ENCODE measurements at places on chromosomes 7 and 10.
A peak's percentile ranks its signal among the peaks of the same experiment; 100 is the strongest.

DNA sequence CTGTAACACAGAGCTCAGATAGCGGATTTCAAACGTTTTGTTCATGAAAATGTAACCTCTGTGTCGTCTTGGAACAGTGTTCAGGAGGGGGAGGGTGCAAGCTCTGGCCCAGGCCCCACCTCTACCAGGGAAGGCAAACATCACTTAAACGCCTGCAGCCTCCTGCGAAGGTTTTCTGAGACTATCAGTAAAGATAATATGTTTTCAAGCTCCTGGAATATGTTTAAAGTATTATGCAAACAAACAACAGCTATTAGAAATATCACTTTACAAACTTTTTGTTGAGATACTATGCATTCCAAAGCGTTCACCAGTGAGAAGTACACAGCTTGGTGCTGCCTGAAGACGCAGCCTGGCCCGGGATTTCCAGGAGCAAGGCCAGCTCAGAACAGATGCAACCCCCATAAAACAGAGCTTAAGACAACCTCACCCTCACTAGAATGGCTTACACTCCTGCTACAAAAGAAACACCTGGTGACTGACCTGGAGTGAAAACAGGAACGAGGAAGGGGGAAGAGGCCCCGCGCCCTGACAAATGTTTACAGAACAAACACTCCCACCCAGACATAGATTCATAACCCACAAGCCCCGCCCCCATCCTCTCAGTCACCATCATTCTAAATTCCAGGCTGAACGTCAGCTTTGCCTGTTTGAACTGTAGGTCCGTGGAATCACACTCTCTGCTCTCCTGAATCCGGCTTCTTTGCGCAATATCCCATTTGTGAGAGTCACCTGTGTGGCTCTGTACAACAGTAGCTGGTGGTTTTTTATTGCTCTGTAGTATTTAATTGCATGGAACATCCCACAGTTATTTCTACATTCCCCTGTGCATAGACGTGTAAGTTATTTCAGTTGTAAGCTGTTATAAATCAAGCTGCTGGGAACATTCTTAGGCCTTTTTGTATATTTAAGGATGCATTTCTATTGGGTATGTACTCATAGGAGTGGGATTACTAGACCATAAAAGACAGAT is 155.0 kb downstream of the PTPRN2 start:
- DNase-seq, result no peak

DNA sequence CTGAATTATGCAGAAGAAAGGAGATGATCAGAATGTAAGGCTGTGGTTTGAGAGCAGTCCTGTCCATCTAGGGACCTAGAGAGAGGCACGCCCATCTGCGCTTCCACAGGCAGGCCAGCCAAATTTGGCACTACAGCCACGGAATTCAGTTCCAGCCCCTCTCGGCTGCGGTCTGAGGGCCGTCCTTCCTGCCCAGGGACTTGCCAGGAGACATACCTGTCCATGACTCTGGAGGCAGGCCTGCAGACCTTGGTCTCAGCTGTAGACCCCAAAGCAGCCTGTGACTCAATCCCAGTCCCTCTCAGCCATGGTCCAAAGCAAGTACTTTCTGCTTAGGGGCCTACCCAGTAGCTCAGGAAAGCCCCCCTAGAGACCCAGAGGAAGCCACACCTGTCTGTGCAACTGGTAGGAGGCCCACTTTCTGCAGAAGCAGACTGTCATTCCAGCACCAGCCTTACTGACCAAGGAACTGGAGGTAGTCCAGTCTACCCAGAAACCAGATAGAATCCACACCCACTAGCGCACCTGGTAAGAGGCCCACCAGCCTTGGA is 720.9 kb downstream of the PARD3 start:
- DNase-seq, result no peak

GRCh38 chr7:23490357-23491135 is 20.3 kb upstream of the IGF2BP3 start:
- DNase-seq, result peak; percentile 68

DNA sequence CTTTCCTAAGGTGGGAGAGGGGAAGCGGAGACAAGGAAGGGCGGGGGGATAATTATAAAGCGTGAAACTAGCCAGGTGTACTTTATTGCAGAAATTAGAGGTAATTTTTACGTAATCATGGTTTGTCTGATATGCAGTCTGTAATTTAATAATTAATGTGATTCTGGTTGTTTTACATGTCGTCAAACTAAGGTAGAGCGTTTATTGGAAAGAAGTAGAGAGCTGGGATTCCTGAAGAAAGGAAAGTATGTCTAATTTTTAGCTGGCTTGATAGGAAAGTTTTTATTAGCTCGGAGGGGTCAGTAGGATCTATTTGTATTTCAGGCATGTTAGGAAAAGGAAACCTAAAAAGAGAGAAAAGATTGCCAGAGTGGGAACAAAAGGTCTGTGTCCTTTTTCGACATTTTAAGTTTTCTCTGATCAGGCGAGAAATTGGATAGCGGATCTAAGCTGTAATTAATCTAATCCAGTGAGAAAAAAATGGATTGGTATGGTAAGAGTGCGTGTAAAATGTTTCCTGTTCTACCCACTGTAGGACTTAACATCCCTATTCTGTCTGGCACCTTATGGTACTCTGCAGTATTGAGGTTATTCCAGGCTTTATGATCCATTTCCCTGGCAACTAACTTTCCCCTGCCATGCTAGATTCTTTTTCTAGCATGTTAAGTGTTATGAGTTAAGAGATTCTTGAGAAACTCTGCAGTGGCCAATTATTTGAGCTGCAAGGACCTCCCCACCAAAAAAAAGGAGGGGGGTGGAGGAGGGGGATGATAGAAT is 1.4 kb downstream of the CELF2 start:
- no peak for DNase-seq

- DNase-seq, result peak; percentile 58
Observed at GRCh38 chr10:86400705-86401587, 34.4 kb upstream of the GRID1 start.

DNA sequence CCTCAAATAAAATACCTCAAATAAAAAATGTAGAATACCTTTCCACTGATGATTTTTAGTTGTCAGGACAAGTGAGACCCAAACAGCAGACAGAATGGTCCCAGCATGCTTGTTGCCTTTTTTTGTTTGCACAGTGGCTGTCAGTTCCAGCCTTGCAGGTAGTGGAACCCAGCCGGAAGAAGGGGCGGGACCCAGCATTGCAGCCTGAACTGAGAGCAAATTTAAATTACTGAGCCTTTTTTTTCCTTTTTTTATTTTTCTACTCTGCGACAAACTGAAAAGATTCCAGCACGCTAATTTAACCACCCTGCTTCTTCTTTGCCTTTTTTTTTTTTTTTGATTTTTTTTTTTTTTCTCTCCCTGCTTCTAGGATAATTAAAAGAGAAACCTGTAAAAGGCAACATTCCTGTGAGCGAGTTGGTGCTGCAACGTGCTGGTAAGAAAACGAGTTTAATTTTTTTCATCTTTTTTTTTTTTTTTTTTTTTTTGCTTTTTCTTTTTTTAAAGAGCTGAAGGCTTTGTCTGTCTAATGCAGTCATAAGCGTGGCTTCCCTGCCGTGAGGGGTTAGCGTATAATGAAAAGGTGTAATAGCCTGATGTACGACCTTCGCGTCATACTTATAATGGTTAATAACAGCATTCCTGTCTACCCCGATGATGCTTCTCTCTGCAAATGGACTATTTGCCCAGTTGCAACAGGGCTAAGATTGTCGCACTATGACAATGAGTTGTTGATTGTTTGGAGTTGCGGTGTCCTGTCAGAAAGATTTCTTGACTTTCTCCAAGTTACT is 555.3 kb upstream of the CELF2 start:
- DNase-seq, result no peak

DNA sequence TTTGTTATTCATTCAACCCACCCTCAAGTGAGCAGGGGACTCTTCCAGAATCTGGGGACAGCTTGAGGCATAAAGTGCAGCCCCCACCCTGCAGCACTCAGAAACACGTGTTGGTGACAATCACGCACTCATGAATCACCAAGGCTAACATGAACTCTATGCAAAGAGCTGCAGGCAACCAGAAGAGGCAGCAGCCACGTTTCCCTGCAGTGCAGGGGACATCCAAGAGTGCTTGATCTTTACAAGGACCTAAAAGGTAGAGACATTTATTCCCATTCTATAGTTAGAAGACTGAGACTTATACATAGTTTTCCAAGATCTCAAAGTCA is 135.2 kb upstream of the GDF10 start:
- no peak for DNase-seq

Data from CD4-positive, alpha-beta T cell treated with Interleukin-21 for 1 hour (primary cell).